ENCODE measurements at places on chromosomes 6 and 20.

DNA sequence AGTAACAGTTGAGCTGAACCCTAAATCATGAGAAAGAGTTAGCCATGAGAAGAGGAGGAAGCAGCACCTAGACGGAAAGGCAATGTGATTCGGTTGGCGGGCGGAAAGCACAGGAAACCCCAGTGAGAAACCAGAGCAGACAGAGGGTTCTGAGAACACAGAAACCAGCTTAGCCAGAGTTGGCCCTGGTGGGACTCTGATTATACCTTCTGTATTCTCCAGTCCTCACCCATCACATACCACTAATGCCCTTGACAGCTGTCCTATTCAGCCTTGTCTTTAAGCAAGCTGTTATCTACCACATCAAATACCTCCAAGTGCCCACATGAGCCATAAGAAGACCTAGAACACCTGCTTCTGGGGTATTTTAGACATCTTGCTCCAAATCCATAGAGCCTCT lies 58.9 kb upstream of the LRRC1 start:
- no peak for DNase-seq

- no peak for DNase-seq
These were observed 27.6 kb downstream of the KCNK15 start for GRCh38 chr20:44773070-44773829.

GRCh38 chr6:4125500-4125899 lies 9.9 kb downstream of the ECI2 start:
- DNase-seq, result no peak

DNA sequence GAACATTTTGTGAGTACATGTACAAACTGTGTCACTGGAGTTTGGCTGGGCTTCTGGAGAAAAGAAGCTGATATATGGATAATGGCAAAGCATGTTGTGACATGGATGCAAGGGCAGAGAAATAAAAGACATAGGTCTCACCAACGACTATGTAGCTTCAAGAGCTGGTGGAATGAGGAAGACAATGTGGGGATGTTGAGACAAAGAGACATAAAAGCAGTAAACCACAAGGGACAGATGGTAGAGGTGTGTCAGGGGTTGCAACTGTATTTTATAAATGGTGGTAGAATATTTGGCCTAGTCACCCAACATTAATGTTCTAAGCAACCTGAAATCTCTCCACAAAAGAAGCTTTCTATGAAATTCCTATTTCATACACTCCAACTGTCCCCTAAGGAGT lies 199.0 kb downstream of the KCNQ5 start:
- no peak for DNase-seq

DNA sequence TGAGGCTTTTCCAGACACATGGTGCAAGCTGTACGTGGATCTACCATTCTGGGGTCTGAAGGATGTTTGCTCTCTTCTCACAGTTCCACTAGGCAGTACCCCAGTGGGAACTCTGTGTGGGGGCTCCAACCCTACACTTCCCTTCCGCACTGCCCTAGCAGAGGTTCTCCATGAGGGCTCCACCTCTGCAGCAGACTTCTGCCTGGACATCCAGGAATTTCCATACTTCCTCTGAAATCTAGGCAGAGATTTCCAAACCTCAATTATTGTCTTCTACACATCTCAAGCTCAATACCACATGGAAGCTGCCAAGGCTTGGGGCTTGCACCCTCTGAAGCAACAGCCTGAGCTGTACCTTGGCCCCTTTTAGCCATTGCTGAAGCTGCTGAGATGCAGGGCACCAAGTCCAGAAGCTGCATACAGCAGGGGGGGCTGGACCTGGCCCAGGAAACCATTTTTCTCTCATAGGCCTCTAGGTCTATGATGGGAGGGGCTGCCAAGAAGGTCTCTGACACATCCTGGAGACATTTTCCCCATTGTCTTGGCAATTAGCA lies 11.6 kb downstream of the PDSS2 start:
- no peak for DNase-seq

DNA sequence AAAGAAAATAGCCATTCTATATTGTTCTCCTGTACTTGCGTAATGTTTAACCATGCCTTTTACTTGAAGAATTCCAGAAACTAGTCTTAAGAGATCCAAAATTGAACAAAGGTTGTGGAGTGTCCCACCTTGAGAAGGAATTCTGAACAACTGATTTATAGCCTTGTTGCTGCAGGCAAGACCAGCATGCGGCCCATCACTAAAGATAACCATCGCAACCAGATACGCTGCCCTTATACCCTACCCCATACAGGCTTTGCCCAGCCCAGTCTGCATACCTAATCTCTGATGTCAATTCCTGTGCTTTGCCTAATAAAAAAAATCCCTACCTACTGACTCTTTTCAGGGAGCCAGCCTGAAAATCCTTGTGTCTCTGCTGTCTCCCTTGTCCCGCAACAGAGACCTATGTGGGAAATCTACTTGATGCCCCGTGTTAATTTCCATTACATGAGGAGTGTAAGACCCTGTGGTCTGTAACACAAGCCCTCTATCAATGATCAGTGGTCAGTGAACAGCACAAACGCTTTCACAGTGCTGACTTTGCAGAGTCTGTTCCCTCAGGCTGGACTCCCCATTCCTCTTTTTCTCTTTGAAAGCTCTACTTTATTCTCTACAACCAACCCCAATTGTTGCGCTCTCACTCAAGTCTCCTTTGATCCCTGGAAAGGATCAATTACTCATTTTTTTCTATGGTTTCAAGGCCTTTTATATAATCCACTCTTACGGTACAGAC lies 125.7 kb upstream of the BTBD3 start:
- DNase-seq, result no peak

DNA sequence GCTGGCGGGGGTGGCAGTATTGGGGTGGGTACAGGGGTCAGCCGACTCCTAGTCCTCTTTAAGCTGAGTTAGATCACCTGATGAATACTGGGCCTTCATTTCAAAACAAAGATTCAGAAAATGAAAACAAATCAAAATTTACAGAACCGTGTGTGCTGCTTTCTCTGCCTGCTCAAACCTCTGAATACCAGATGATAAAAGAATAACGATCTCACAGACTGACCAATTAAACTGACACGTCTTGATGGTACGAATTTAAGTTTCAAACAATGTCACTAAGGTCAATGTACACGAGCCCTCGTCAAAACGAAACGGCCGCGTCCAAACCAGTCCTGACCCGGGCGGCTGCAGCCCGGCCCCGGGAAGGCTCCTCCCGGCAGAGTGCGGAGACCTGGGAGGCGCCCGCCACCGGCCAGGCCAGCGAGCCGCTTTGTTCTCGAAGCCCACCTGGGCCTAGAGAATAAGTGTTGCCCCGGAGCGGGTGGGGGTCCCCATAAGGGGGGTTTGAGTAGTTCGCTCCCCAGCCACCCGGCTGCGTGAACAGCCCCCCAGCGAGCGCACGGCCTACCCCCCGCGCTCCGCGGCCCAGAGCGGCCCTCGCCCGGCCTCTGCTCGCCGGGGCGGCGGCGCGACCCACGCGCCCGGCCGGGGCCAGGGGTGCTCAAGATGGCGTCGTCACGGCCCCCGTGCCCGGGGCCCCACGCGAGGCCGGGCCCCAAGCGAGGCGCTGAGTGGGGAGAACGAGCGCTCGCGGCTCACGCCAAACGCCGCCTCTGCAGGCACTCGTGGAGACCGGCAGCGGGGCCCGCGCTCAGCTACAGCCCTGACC lies 728 bp downstream of the PSMA7 start:
- no peak for DNase-seq

- no peak for DNase-seq
These were observed 19.1 kb upstream of the LYRM2 start for GRCh38 chr6:89657445-89658158.

GRCh38 chr6:157688960-157689599 lies 134.0 kb upstream of the SNX9 start:
- no peak for DNase-seq

- no peak for DNase-seq
These were observed 772.8 kb upstream of the DEFB115 start for GRCh38 chr20:30484749-30485070.

- no peak for DNase-seq
These were observed 115.6 kb downstream of the KIF13A start for GRCh38 chr6:17871836-17872235.
